ENCODE measurements at places on chromosomes 1 and 21. TPM values are rescaled to one million over a fixed set of nuclear protein-coding genes. Genes with fewer than 3 reads are reported as not detected.

The PTPN14 gene
- 25.1 TPM for total RNA-seq

- no peak for DNase-seq
These were observed 13.8 kb upstream of the AVPR1B start for GRCh38 chr1:206131037-206131436.

GRCh38 chr1:67749844-67750690 lies 65.1 kb downstream of the GADD45A start:
- DNase-seq: no peak

The UTS2 gene
- total RNA-seq: not detected

GRCh38 chr1:79982211-79982610 lies 975.7 kb upstream of the ADGRL4 start:
- DNase-seq: peak; percentile 88

The AK4 gene
- 147 TPM for total RNA-seq

DNA sequence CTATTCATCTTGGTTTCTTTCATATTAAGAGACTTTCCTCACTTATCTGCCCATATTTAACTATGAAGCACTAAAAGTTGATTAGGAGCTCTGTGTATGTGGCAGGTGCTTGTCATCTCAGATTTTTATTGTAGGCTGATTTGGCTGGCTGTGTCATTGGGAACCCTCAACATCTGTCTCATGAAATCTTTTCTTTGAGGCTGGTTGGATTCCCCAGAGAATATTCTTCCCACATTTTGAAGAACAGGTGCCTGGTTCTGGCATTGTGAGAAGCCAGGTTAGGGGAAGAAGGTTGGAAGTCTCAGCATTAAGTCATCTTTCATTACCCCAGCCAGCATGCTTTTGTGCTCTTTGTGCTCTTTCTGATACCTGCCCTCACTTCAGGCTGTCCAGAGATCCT lies 37.1 kb downstream of the EEIG2 start:
- no peak for DNase-seq

DNA sequence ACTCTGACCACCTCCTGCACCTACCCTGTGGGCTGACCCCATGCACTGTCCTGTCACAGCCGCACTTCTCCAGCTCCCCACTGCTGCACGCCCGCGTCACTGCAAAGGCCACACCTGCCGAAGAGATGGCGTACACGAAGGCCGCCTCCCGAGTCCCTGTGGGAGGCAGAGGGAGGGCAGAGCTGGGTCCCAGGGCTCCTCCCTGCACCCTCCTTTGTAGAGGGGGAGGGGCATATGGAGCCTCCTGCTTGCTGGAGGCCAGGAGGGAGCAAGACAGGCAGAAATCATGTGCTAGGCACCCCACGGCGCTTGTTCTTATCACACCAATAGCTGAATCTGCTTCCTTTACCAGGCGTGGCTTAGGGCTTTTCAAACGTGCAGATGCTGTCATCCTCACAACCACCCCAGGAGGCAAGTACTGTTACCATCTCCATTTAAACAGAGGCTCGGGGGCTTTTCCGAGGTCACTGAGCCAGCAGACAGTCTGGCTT lies 21.4 kb downstream of the WNT4 start:
- DNase-seq: no peak

The PDZK1 gene
- total RNA-seq: not detected

- DNase-seq: peak; percentile 74
These were observed 126.0 kb upstream of the TMEM51 start for GRCh38 chr1:15027515-15027986.

DNA sequence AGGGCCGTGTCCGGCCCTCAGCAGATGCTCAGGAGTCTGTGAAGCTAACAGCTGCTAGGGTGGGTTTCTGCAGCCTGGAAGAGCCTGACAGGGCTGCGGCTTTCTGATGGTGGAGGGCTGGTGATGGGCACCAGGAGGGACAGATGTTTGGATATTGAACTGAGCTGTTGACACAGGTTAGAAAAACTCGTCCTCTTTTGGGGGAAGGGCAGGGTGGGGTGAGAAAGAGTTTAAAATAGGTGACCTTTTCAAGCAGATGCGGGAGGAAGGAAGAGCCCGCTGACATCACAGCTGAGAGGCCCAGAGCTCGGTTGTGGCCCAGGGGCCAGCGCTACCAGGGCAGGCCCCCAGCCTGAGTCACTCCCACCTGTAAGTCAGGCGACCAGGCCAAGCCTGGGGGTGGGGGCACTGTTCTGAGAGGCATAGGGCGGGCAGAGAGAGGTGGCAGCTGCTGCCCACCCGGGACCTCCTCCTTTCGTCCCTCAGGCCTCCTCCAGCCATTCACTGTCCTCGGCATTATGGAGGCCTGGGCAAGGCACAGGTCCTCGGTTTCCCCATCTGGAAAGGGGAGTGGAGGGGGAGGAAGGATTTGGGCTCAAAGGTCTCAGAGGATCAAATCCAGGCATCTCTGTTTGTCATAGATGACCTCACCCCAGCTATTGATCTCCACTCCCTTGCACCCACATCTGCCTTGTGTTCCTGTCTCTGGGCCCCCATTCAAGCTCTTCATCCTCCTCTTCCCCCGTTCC lies 32.3 kb upstream of the ID3 start:
- no peak for DNase-seq

DNA sequence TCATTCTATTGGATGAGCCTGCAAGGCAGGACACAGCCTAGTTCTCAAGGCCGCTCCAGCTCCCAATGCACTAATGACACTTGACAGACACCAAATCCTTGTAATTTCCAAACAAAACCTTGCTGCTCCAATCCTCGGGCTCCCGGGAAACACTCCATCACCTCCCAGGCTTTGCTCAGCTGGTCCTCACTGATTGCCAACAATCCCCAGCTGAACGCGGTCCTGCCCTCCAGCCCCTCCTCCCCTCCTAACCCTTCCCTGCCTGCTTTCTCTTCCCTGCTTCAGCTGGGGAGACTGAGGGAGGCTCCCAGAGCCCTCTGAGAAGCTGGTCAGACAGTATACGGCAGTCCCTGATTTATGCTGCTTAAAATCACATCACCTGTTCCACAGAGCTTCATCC lies 114.4 kb upstream of the TNR start:
- DNase-seq: no peak

- no peak for DNase-seq
These were observed 49.0 kb upstream of the SCAF4 start for GRCh38 chr21:31780944-31781343.

The NKAIN1 gene
- not detected for total RNA-seq

DNA sequence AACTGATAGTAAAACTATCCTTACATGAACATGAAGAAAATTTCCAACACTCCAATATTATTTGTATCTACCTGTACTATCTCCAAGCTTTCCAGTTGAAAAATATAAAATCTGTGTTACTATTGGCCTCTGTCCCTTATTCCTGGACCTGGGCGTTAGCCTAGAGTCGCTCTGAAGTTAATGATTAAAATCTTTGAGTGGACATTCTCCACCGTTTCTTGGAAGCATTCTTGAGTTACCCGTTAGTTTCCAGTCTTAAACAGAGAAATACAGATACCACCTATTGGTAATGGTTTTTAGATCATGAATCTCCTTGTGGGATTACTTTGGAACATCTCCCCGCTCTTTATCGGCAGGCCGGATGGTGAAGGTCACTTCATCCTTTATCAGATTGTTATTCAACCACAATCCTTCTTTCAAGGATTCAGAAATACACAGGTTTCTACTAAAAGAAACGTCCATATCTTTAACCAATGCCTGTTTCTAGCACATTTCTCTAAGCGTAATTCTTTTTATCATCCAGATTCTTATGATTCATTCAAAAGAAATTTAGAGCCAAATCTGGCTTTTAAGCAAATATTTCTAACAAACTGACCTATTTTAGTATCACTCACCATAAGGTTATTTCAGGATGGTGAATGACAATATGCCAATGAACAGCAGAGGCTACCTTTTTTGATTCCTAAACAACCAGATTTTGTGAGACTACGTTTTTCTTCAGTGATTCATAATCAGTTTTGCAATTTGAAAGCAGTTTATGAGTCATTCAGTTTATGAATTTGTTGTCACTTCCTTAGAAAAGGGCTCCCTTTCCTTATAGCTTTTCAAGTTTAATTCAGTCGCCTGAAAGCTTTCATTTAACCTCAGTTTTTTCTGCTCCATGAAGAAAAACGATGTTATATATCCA lies 70.2 kb upstream of the ERRFI1 start:
- DNase-seq: no peak

The PLA2G2D gene
- total RNA-seq: not detected

The MTMR11 gene
- total RNA-seq: 2.0 TPM

GRCh38 chr1:230743899-230744298 lies 3.3 kb upstream of the CAPN9 start:
- DNase-seq: no peak

- no peak for DNase-seq
These were observed 35.5 kb downstream of the SPSB1 start for GRCh38 chr1:9328201-9328600.

DNA sequence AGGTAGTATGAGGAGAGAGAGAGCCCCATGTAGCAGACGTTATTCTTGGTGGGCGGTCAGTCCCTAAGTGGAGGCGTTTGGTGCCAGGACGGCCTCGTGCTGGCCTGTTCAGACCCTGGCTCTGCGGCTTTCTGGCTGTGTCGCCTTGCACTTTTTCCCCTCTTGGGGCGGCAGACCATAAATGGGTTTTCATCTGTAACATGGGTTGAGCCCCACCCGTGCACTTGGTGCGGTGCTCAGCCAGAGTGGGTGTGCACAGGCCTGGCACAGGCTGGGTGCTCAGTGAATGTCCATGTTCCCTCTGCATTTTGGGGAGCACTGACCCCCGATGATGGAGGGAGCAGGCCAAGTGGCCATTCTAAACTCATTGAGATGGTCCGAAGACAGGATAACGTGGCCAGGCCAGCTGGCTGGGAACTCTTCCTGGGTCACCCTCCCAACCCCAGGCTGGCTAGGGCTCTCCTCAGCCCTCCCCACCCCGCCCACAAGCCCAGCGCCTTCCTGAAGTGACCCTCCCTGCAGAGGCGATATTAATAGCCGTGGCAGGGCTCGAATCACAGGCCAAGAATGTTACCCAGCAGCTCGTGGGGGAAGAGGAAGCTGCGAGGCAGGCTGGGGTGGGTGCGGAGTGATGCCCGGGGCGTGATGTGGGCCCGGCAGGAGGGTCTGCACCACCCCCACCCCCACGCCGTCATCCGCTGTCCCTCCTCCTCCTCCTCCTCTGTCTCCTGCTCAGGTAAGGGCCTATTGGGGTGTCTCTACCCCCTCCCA lies 78.5 kb downstream of the ARHGEF10L start:
- DNase-seq: peak; percentile 82

DNA sequence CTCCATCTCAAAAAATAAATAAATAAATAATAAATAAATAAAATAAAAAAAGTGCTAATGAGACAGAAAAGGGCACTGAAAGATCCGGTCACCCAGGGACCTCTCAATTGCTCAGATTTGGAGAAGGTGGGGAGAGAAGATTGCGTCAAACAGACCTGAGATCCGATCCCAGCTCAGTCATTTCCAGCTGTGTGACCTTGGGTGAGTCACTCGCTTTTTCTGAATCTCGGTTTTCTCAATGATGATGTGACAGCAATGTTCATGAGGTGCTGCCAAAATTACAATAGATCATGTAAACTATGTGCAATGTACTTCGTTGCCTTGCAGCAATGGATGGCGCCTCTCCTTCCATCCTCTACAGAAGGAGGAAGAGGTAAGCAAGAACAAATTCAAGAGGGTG lies 11.1 kb upstream of the MEF2D start:
- no peak for DNase-seq

DNA sequence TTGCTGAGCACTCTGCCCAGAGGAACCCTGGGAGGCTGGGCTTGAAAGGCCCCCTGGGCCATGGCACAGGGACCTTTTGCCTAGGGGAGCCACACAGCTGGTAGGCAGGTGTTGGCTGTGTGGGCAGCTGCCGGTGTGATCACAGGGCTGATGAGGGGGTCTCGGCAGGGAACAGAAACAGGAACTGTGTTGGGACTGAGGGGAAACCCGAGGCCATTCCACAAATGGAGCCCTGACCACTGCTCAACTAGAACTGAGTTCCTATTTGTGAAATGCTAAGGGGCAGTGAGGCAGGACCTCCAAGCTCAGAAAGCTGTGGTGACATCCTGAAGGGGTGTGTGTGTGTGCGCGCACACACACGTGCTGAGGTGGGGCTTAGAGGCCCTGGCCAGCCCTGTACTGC lies 6.4 kb upstream of the THEM5 start:
- no peak for DNase-seq

GRCh38 chr1:208044589-208045462 lies 133.9 kb upstream of the CD34 start:
- DNase-seq: no peak

GRCh38 chr1:3670823-3671265 lies 18.5 kb downstream of the TP73 start:
- peak; percentile 39 for DNase-seq

The MLLT11 gene
- 2.9 TPM for total RNA-seq

- no peak for DNase-seq
These were observed 67.9 kb upstream of the GALNT2 start for GRCh38 chr1:229999004-229999670.

DNA sequence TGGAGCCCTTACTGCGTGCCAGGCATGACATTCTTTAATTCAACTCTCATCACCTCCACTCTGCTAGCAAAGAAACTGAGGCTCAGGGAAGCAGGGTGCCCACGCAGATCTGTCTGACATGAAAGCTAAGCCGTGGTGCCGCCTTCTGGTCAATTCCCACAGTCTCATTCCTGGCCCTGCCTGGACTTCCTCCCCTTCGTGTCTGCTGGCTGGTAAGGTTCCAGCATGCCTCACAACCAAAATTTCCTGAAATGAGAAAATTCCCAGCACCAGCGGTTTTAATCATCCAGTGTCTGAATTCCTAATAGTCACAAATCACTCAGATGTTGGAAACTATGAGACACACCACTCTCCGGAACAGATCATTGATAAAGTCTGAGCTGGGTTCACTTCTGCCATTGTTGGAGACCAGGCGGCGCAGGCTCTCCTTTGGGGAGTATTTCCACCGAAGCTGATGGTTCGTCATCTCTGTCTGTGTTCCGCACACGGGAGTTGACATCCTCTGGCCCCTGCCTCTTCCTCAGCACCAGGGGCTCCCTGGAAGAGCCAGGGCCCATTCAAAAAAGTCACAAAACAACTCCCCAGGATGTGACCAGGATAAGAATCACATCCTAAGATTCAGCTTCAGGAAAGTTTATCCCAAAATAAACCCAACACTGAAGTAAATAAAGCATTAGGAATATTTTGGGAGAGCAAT lies 167.7 kb downstream of the PLPP3 start:
- DNase-seq: peak; percentile 52

GRCh38 chr1:150562446-150563339 lies 13.5 kb downstream of the ADAMTSL4 start:
- DNase-seq: no peak

- peak; percentile 95 for DNase-seq
These were observed 71.7 kb upstream of the ETS2 start for GRCh38 chr21:38733972-38734546.

The PCP4 gene
- 3.0 TPM for total RNA-seq

The HSPG2 gene
- 263 TPM for total RNA-seq

DNA sequence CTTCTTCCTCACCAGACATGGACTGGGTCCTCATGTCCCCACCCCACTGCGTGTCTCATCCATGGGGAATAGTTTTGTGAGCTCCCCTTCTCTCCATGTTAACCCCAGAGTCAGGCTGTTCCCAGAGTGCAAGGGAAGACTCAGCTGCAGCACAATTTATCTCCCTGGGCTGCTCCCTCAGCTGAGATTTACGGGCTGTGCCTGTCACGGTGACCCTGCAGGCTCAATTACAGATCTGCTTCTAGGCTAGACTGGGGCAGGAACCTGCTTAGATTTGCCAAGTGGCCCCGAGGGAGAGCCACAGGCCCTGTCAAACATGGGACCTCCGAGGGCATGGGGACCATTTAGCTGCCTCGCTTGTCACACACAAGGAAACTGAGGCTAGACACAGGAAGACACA lies 37.8 kb downstream of the CDCP2 start:
- no peak for DNase-seq
